ENCODE measurements at places on chromosomes 6 and 20.
A peak's percentile ranks its signal among the peaks of the same experiment; 100 is the strongest.

DNA sequence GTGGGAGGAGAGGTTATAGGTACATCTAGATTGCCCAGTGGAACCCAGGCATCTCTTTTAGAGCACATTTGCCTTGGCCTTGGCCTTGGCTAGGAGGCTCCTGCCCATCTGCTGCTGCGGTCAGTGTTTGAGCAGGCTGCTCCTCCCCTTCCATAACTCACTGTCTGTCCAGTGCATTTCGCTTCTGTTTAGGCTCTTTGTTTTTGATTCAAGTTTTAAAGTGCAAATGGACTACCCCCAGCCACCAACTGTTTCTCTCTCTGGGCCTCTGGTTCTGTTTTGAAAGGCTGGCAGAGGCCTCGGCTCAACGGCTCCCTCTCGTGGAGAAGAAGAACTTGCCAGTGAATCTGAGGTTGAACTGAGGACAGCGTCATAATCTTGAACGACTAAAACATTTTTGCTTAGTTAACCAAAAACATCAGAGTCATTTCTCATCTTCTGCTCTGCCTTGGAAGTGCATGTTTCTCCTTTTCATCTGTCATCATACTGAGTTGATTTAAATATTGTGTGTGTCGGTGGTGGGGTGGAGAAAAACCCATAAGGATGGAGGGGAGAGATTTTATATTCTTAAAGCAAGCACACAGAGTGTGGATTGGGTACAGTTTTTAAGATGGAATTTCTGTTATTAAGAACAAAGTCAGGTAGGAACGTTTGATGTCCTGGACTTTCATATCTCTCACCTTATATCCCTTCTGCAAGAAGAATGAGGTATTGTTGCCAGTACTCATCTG, 171.4 kb downstream of the DTNBP1 start:
- peak; percentile 69 for DNase-seq

GRCh38 chr6:111663692-111664564, 58.2 kb upstream of the TRAF3IP2 start:
- peak; percentile 89 for DNase-seq

GRCh38 chr20:5214826-5215225, 88.0 kb downstream of the CDS2 start:
- DNase-seq = no peak

DNA sequence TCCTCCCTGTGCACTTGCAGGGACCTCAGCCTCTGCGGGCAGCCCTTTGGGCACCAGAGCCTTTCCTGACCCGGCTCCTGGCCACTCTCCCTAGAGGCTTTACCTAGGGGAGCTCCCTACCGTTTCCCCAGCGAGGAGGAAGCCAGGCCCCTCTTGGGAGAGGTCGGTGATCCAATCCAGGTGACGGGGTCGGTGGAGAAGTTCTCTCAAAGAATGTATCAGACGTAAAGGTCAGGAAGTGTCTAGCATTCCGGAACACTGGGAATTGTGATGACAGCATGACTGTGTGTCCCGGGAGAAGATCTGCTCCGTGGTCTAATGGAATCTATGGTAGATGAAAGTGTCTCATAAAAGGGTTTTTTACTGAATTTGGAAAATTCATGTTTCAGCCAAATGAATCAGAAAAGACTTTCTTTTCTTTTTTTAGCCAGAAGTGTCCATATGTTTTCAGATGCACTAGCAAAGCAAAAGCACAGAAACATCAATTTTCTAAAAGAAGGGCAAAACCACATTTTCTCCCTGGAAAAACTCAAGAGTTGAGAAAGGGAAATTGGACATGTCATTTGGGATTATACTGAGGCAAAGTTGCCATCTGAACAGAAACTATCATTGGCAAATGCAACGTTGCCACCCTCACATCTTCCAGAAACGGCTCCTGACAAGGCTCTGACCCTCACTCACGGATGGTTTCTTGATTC, 289.4 kb downstream of the THBS2 start:
- no peak for DNase-seq

- no peak for DNase-seq
Observed at GRCh38 chr6:14444295-14444972, 326.9 kb downstream of the CD83 start.

- DNase-seq = no peak
Observed at GRCh38 chr6:161029195-161029809, 37.7 kb downstream of the MAP3K4 start.

GRCh38 chr6:119467488-119468081, 118.0 kb upstream of the MAN1A1 start:
- DNase-seq = no peak

DNA sequence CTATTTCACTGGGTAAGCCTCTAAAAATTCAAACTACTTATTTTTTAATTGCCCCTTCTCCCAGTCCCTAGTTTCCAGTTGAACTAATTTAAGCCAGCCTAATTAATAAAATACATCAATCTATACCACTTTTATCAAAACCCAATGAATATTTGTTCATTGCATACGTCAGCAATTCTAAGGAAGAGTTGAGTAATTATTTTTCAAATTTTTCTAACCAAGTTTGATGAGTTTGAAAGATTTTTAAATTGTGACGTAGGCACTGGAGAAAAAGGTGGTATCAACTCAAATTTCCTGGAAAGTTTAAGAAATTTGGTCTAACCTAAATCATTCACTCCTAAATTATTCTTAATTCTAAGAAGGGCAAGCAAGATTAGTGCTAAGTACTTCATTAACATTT, 35.7 kb downstream of the COL21A1 start:
- DNase-seq = no peak

GRCh38 chr20:46807998-46808397, 86.6 kb upstream of the EYA2 start:
- DNase-seq = no peak

DNA sequence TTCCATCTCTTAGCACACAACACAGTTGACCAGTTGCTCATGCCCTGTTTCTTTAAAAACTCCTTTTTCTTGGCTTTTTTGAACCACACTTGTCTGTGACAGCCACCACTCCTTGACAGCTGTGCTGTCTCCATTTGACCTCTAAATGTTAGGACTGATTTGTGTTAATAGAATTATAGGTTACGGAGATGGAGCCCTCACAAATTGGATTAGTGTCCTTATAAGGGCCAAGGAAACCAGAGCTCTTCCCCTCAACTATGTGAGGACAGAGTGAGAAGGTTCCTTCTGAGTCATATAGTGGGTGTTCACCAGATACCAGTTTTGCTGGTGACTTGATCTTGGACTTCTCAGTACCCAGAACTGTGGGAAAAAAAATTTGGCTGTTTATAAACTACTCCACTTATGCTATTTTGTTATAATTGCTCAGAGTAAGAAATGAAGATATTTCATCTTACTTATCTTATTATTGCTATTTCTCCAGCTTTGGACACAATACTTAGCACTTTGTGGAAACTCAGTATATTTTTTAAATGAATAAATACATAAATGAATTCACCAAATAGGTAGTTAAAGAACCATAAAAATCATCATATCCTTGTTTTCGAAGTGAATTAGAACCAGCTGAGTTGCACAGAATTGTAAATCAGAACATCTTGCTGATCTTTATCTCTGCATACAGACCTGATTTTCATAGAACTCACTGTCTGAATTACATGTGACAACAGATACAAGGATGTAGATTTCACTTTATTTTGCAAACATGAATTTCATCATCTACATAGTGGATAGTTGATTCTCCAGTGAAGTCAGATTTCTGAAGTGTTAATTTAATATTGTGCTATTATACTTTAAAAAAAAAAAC, 598.5 kb upstream of the IRAK1BP1 start:
- DNase-seq = no peak

- DNase-seq = no peak
Observed at GRCh38 chr6:57205550-57206328, 16.4 kb downstream of the RAB23 start.
